ENCODE measurements at places on chromosomes 2 and 18.

DNA sequence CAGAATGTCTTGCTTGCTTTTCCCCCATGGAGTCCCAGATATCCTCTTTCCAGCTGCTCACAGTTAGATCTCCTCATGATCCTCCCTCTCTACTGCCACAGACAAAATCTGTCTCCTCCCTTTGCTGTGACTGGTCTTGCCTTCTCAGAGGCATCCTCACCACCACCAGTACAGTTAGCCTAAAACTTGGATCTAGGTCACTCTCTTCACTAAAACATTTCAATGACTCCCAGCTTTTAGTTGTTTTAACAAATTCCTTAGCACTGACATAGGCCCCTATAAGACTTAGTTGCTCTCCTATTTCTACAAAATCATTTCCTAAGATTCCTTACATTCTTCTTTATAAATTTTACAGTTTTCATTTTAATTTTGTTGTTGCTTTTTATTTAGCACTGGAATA is 734.2 kb upstream of the CHAC2 start:
- DNase-seq: no peak

GRCh38 chr2:15628899-15629855 is 37.5 kb downstream of the DDX1 start:
- DNase-seq: no peak

DNA sequence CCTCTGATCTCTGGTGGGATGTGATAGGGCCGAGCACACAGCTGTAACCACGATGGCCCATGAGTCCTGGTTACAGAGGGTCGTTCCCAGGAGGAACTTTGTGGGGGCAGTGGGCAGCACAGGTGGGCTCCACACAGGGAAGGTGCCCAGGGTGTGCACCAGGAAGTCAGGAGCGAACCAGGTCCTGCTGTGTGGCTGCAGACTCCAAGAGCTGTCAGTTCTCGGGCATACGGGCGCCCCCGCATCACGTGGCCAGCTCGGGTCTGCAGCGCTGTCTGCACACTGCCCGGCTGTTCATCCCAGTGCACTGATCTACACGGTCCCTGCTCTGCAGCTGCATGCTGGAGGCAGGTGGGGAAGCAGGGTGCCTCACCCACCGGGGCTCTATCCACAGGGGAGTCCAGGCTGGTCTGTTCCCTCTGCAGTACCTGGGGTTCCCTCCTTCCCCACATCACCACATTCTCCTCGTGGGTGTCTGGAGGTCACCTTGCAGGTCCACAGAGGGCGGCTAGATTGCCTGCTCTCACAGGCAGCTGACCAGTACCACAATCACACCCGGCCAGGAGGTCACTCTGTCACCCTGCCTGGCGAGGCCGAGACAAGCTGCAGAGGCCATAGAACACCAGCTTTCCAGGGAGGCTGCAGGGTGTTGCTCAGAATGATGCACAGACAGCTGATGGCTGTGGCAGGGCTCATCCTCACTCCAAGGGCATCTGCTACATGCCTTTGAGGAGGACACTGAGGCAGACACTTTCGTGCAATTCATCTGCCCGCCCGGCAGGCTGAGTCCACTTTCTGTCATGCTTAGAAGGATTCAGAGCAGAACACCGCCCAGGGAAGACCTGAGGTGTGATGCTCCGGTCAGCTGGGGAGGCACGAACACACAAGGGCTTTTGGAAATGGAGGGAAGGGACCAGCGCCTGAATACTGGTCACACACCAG is 202.7 kb downstream of the EIPR1 start:
- no peak for DNase-seq

- no peak for DNase-seq
These were observed 47.3 kb downstream of the QPCT start for GRCh38 chr2:37391711-37392110.

DNA sequence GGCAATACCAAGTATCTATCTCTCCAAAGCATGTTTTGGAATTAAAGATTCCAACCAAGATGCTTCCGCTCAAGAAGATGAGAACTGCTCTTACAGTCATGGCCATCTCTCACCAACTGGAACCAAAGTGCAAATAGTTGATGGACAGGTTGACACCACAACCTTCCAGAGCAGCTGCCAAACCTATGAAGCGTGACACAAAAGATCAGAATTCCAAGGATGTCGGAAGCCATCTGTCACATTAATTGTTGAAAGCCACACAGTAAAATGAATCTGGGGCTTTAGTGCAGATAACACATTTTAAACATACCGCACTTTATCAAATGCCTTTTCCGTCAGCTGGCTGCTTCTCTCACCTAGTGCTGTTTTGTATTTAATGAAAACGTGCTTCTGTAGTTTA is 195.7 kb downstream of the CDH20 start:
- no peak for DNase-seq

DNA sequence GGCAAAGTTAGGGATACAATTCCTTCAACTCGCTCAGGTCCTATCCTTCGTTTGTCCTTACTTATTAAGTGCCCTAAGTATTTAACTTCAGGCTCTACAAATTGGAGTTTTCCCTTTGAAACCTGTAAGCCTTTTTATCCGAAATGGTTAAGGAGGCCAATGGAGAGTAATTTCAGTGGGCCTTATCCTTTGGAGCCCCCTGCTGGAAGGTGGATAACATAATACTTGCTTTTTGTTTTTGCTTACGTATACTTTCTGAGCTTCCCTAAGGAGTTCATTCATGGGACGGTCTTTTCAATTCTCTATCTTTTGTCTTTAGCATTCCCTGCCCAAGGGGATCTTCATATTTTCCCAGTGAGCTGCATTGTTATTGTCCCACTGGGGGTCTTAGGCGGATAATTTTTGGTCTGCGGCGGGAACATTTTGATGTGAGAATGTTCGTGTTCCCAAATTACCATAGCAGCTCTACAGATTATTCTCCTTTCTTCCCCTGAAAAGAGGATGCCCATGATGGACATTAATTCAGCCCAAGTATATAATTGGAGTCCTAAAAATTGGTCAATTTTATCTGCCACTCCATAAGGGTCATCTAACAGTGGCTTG is 34.4 kb upstream of the TRAPPC8 start:
- DNase-seq: peak; percentile 21

- no peak for DNase-seq
These were observed 8.8 kb downstream of the ATIC start for GRCh38 chr2:215320679-215321078.

DNA sequence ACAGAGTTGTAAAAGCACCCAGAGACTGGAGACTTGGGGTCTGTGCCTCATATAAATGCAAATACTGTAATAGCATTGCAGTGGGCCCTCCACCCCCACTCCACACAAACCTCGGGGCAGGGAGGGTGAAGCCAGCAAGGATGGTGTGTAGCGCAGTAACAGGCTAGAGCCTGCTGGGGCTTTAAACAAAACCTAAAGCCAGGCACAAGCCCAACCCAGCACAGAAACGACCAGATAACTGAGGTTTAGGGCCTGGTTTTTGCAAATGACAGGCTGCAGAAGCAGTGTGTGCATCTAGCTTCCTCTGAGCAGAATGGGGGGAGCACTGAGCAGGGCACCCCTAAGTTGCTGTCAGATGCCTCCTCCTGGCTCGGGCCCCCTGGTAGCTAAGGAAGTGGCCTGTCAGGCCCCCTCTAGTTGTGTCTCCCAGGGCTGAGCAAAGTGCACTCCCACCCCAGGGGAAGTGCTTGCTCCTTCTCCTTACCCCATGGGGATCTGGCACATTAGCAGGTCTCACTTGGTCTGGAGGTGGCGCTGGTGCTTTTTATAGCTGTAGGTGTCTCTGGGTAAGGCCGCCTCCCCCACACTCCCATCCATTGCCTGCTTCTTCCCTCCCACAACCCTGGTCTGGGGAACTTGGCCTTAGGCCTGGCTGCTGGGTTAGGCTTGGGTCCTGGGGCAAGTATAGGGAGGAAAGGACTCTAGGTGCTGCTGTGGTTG is 135.1 kb downstream of the CELF4 start:
- no peak for DNase-seq

- no peak for DNase-seq
These were observed 746.9 kb upstream of the CELF4 start for GRCh38 chr18:38312532-38312931.

DNA sequence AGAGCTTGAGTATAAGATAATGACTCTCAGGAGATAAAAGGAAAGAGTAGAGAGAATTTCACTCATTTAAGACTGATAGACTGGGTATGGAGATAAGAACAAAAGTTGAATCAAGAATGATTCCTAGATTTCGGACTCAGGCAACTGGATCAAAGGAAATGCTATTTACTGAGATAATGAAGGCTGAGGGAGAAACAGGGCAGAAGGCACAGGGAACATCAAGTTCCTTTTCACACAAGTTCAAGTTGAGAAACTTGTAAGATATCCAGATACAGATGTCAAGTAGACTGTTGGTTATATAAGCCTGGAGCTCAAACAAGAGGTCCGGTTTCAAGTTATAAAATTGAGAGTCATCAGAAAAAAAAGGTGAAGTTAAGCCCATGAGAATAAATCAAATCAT is 360.8 kb downstream of the TNS1 start:
- DNase-seq: no peak

- DNase-seq: no peak
These were observed 3.4 kb downstream of the LPIN1 start for GRCh38 chr2:11749646-11750349.

- no peak for DNase-seq
These were observed 98.0 kb upstream of the ITGA6 start for GRCh38 chr2:172329416-172329773.

- no peak for DNase-seq
These were observed 319.9 kb upstream of the HS6ST1 start for GRCh38 chr2:128638341-128639119.

- DNase-seq: no peak
These were observed 207.6 kb downstream of the ANAPC1 start for GRCh38 chr2:111676291-111676822.

GRCh38 chr18:75351409-75351808 is 76.1 kb downstream of the SMIM21 start:
- DNase-seq: no peak

GRCh38 chr2:227509824-227510619 is 38.1 kb downstream of the AGFG1 start:
- no peak for DNase-seq

DNA sequence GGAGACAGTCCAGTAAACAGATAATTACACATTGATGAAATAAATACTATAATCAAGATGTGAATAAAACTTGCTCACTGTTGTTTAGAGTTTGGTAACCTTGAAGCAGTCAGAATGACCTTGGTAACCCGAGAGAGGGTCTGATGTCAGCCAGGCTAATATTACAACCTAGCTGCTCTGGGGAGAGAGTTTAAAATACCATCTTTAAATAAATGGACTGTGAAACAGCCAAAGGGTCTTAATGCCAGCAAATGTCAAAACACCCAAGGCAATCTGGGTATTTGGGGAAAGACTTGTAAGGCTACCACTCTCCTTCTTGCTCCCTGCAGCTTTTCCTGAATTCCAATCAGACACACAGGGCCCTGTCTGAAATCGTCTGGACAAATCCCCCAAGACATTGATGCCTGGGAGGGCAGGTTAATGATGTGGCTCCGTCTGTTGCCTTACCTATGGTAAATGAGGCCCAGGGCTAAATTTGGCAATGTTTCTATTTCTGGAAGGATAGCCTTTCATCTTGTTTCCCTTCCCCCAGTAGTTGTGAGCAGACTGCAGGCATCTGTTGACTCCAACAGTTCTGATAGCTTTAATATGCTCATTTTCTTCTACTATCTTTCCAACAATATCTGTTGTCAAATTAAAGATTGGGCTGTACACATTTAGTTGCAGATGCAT is 43.0 kb upstream of the ITGB6 start:
- DNase-seq: no peak

GRCh38 chr18:75125382-75126331 is 83.3 kb downstream of the PTGR3 start:
- no peak for DNase-seq

DNA sequence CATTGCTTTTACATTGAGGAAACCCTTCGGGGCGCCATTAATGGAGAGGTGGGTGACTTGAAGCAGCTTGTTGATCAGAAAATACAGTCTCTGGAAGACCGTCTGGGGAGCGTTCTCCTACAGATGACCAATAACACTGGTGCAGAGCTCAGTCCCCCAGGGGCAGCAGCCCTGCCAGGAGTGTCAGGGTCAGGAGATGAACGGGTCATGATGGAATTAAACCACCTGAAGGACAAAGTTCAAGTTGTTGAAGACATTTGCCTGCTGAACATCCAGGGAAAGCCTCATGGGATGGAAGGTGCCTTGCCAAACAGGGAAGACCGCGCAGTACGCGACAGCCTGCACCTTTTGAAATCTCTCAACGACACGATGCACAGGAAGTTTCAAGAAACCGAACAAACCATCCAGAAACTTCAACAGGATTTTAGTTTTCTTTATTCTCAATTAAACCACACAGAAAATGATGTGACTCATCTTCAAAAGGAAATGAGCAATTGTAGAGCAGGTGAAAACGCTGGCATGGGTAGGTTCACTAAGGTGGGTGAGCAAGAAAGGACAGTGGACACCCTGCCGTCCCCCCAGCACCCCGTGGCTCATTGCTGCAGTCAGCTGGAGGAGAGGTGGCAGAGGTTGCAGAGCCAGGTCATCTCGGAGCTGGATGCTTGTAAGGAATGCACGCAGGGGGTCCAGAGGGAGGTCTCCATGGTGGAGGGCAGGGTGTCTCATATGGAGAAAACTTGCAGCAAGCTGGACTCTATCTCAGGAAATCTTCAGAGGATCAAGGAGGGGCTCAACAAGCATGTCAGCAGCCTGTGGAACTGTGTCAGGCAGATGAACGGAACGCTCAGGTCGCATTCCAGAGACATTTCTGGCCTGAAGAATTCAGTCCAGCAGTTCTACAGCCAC is 45.0 kb downstream of the EMILIN2 start:
- no peak for DNase-seq
